Left lung (tissue), 14 donors: ENCODE measurements at places on chromosomes 1 and 21. TPM values are rescaled to one million over a fixed set of nuclear protein-coding genes. Genes with fewer than 3 reads are reported as not detected.

- no peak for DNase-seq
Observed at GRCh38 chr1:98181036-98181764, 260.4 kb upstream of the DPYD start.

GRCh38 chr1:50110151-50110550 is 1.4 kb downstream of the ELAVL4 start:
- DNase-seq = no peak

The SELENBP1 gene
- 176 TPM for polyA plus RNA-seq

The CFAP107 gene
- polyA plus RNA-seq = 1.7 TPM

- no peak for DNase-seq
Observed at GRCh38 chr1:208593306-208594006, 349.3 kb upstream of the PLXNA2 start.
